ENCODE measurements at places on chromosomes 5 and 9.

GRCh38 chr5:68420476-68421344 lies 205.2 kb downstream of the PIK3R1 start:
- no peak for DNase-seq
- no peak overlapping the region for H3K4me3 ChIP-seq
- no peaks in the 10 kb centered on the region for H3K36me3 ChIP-seq
- no peak overlapping the region for H3K27ac ChIP-seq

DNA sequence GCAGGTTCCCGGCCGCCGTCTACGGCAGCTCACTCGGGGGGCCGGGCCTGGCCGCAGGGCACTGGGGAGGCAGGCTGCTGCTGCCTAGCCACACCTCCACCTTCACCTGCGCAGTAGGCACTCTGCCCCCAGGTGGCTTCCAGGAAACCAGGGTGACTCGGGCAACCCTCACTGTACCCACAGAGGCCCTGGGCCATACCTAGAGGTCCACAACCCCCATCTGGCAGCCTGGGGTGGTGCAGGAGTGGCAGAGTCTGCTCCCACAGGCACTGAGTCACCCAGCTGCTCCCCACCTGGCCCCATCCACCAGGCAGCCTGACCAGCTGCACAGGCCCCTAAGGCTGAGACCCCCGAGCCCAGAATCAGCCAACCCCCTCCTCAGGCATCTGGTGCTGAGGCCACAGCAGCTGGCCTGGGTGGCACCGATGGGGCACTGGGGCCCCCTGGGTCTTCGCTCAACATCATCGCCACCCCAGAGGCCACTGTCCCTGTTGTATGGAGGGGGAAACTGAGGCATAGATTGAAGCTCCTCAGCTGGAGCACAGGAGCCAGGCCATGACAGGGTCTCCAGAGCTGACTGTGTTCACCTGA lies 70.2 kb downstream of the KCNT1 start:
- no peaks in the 10 kb centered on the region for H3K4me1 ChIP-seq
- no peak overlapping the region for H3K4me3 ChIP-seq
- no peak for DNase-seq
- no peak overlapping the region for H3K27ac ChIP-seq
- no peaks in the 10 kb centered on the region for H3K27me3 ChIP-seq

DNA sequence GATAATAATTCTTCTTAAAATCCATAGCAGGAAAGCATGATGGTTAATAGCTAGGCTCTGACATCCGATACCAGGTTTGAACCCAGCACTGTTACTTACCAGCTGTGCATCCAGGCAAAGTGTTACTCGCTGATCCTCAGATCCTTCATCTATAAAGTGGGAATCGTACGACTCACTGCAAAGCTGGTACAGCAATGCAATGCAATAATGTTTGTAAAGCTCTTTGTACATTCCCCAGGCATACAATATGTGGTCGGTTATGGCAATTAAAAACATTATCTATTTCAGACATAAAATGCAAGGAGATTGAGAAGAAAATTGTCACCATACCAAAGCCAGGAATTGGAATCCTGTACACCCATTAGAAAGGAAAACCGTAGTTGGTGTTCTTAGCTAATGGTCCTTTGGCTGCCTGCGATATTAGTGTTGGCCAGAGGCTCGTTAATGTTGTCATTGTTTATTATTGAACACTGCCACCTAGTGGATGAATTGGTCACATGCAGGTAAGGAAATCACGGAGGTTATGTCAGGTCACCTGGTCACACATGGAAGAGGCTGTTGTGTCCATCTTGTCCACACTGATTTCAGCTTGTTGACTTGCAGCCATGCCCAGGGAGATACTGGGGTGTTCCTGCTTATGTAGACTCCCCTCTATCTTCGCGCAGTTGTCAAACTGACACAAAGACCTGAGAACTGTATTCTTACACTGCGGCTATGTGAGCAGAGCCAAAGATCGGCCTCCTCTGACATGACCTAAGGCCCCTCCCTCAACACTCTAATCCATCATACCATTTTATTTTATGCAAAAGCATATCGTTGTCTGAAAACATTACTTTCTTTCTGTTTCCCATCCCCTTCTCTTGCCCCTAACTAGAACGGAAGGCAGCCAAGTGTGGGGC lies 87.5 kb upstream of the PPP2R2B start:
- H3K4me1 ChIP-seq = no peaks in the 10 kb centered on the region
- H3K4me3 ChIP-seq = no peak overlapping the region
- no peaks in the 10 kb centered on the region for H3K36me3 ChIP-seq
- H3K27ac ChIP-seq = no peak overlapping the region

GRCh38 chr5:77444356-77444755 lies 47.8 kb downstream of the WDR41 start:
- no peaks in the 10 kb centered on the region for H3K27me3 ChIP-seq
- no peak overlapping the region for H3K27ac ChIP-seq
- H3K4me1 ChIP-seq = no peaks in the 10 kb centered on the region
- H3K36me3 ChIP-seq = no peaks in the 10 kb centered on the region

- DNase-seq = no peak
- no peaks in the 10 kb centered on the region for H3K27me3 ChIP-seq
- H3K4me1 ChIP-seq = no peaks in the 10 kb centered on the region
- no peak overlapping the region for H3K27ac ChIP-seq
- no peak overlapping the region for H3K4me3 ChIP-seq
- no peaks in the 10 kb centered on the region for H3K36me3 ChIP-seq
Observed at GRCh38 chr9:13750639-13751038, 471.1 kb upstream of the MPDZ start.

DNA sequence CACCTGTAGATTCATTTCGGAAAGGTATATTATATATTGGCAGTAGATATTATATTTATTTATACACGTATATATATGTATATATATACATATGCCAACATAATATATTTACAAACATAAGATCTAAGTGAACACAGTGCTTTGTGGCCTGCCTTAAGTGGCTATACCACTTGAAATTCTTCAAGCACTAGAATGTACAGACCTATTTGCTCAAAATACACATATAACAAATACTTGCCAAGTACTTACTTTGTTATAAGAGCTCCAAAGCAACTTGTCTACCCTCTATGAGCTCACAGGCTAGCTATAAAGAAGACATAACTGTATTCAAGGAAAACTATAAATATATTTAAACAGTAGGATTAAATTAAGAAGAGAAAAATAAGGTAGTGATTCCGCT lies 33.6 kb upstream of the SLC36A1 start:
- H3K27me3 ChIP-seq = no peaks in the 10 kb centered on the region
- no peak overlapping the region for H3K27ac ChIP-seq
- peaks cover 5% of the 10 kb centered on the region for H3K4me1 ChIP-seq
- H3K4me3 ChIP-seq = no peak overlapping the region

GRCh38 chr5:159286420-159287035 lies 23.4 kb downstream of the UBLCP1 start:
- H3K4me3 ChIP-seq = no peak overlapping the region
- no peaks in the 10 kb centered on the region for H3K27me3 ChIP-seq
- no peak overlapping the region for H3K27ac ChIP-seq
- peaks cover 7% of the 10 kb centered on the region for H3K4me1 ChIP-seq

DNA sequence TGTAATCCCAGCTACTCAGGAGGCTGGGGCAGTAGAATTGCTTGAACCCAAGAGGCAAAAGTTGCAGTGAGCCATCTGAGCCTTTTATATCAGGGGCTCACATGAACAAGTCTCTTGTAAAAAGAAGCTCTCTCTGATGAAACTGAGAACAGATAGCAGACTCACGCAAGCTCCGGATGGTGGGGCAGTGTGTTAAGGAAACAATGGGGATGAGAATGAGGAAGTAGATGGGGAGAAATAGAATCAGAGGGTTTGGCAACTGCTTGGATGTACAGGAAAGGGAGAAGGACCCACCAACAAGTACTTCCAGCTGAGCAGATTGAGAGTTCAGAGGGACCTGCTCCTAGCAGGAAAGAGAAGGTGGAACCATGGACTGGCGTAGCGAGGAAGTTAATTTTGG lies 18.6 kb downstream of the TMEM252 start:
- no peak overlapping the region for H3K4me3 ChIP-seq
- DNase-seq = no peak
- H3K27me3 ChIP-seq = no peaks in the 10 kb centered on the region
- H3K4me1 ChIP-seq = no peaks in the 10 kb centered on the region
